ENCODE measurements at places on chromosomes 2 and 18.
A peak's percentile ranks its signal among the peaks of the same experiment; 100 is the strongest.

GRCh38 chr2:48482769-48483168, 47.2 kb upstream of the STON1 start:
- peak; percentile 9 for DNase-seq

DNA sequence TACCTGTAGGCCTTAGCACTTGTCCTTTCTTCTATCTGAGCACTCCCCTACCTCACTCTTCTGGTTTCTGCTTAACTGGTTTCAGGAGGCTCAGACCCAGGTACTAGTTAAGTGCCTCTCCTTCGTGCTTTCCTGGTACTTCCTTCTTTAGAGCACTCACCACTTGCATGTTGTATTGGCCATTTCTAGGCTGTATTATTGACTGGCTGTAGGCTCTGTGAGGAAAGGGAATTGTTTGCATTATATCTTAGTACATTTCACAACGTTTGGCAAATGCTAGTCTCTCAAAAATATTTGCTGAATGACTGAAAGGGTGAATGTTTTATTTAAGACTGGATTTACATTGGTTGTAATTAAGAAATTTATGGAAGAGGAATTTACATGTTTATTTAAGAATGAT, 36.0 kb upstream of the SCN1A start:
- DNase-seq = no peak

GRCh38 chr18:63097178-63097577, 222.4 kb downstream of the BCL2 start:
- no peak for DNase-seq

DNA sequence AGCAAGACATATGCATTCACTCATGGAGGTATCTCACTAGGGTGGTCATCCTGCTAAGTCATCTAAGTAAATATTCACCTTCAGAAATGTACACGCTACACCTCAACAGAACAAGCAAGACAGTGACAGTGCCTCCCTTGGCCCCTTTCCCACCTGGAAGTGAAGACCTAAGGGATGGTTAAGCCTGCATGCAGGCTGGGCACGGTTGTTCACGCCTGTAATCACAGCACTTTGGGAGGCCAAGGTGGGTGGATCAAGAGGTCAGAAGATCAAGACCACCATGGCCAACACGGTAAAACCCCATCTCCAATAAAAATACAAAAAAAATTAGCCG, 4.4 kb downstream of the LIMS2 start:
- no peak for DNase-seq

GRCh38 chr2:18456026-18456425, 104.4 kb downstream of the RDH14 start:
- peak; percentile 22 for DNase-seq

DNA sequence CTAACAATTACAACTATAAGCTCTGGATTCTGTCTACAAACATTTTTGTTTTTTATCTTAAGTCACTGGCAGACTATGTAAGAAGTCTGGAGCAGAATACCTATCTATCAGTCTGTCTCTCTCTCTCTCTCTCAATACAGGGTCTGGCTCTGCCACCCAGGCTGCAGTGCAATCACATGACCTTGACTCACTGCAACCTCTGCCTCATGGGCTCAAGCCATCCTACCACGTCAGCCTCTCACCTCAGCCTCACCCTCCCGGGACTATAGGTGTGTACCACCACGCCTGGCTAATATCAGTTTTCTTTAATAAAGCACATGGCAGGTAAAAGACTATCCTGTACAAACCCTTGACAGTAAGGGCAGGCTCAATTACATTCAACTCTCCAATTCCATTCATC, 96.9 kb downstream of the OSBPL1A start:
- DNase-seq = no peak

DNA sequence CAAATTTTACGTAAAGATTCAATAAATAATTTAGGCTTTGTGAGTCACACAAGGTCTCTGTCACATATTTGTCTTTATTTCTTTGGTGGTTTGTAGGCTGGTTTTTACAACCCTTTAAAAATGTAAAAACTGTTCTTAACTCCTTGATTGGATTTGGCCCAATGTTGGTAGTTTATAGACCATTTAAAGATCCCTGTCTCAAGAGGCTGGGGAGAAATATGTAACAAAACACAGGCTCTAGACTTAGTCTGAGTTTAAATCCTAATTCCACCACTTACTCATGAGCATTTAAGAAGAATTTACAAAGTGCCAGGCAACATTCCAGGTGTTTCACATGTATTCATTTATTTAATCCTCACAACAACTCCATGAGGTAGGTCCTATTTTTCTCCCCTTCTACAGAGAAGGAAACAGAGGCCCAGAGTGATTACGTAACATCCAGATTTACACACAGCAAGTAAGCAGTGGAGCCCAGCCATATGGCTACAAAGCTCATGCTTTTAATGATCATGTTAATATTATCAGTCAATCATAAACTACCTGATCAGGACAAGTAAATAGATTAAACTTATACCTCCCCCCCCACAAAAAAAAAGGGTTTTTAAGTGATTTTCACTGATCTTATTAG, 416.6 kb upstream of the ACVR2A start:
- DNase-seq = no peak

DNA sequence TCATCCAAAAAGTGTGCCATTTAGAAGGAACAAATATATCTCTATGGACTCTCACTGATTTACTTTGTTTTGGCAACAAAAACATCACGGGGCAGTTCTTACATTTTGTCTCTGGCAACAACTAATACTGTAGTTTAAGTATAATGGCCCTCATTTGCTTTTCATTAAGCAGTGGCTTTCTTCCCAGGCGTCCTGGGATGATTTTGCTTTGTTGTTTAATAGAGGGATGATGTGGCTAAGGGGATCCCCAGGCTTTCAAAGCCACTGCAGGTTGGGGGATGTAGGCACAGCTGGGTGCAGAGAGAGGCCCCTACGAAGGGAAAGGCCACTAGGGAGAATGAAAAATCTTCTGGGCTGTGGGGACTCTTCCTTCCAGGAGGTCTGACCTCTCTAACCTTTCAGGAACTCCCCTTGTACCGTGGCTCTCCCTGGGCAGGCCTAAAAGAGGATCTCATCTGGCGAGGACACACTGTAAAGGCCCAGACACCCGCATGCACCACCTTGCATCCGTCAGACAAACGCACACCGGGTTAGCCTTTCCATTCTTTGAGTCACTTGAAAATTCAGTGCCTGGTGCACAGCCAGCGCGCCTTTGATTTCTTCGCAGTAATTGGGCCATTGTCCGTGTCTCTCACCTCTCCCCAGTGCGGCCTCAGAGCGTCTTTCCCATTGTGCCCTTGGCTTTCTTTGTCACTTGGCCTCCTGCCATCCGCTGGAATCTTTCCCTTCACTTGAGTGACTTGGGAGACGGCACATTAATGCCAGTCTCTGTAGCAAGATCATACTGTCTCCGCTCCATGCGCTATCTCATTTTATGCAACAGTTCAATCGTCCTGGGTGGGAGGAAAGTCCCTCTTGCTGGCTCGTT, 40.3 kb upstream of the AFF3 start:
- DNase-seq = no peak

GRCh38 chr18:45386041-45386655, 229.1 kb upstream of the SLC14A2 start:
- no peak for DNase-seq

All from NCI-H774 (cell line).